ENCODE measurements at places on chromosomes 3 and 15.

- no peak for DNase-seq
Measured at GRCh38 chr3:96022676-96023075, 791.7 kb upstream of the EPHA6 start.

- no peak for DNase-seq
Measured at GRCh38 chr3:112734736-112735350, 93.9 kb upstream of the CCDC80 start.

DNA sequence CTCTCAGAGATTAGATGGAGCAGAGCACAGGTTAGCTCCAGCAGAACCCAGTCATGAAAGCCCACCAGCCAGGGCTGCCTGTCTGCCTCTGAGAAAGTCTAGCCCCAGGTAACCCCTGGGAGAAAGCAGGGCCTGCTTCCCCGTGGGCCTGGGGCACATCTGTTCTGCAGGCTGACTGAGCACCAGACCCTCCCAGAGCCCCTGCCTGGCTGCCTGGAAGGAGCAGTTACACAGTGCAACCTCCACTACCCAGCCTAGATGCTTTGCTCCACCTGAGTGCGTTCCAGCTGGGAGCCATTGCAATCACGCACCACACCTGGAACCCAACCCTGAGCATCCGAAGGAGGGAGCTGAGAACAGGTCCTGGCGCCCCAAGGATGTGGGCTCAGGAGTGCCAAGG, 24.7 kb upstream of the OR5K4 start:
- DNase-seq, result no peak

DNA sequence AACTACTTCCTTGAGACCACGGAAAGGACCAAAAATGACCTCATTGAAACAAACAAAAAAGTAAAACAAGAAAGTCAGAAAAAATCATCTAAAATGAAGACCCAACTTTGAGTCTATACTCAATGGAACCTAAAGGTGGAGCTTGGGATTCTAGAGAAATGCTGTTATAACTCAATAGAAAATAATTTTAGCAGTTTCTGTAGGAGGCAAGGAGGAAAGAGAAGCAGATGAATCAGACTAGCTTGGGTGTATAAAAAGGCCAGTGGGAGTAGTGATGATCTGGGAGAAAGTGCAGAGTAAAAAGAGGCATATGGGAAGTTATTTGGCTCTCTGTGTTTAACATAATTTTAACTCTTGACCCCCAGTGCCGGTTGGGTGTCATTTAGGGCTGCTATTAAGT, 94.4 kb downstream of the TMCO5A start:
- no peak for DNase-seq

DNA sequence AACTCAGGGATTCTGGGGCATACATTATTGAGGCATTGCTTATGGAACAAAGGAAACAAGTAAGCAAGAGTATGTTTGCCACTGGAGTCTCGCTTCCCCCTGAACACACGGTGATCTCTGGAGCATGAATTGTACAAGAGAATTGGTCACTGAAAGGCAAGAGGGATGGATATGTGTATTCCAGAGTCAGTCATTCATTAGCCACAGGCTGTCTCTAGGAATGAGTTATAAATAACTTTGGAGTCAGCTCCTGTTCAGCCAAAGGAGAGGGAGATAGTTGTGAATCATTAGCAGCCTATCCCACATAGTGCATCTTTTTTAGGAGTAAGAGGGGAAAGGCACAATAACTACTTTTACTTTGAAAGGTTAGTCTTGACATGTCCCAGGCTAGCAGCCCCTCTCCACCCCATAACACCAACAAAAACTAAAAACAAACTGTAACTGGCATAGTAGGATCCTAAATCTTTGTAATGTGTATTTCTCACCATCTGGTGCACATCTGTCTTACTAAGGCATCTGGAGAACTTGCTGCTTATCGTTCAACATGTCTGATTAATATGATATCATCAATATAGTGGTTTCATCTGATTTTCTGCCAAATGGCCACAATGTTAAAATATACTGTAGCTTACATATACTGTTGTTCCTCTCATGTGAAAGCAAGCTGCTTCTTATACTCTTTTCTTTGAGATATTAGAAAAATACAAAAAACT, 462.2 kb downstream of the GRM7 start:
- DNase-seq, result no peak

DNA sequence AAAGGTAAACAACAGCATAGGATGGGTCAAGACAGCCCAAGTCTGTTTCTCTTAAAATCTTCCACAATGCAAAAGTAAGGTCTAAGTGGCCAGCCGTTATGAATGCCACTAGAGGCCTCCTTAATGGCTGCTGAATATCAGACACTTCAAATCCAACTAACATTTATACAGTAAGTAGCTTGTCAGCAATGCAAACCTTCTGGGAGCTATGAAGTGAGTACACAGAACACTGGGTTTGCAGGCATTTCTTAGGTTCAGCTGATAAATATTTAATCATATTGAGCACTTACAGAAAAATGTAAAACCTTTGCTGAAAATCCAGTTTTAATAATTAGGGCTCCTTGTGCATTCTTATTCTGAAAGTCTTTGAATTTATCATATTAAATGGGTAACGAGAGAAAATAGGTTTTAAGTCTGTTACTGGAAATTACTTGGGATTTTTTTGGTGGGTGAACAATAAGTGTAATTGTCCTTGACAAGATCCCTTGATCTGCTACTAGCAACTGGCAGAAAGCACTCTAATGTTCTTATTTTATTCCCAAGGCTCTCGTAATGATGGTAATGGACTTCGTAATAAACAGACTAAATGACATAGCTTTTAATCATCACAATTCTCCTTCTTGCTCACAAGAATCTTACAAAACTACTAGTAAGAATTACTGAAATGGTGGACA, 141.7 kb upstream of the GPR149 start:
- DNase-seq, result peak; percentile 96
